NCI-H1092 (cell line): ENCODE measurements at places on chromosomes 7 and 10.

GRCh38 chr7:21580073-21580521 is 37.3 kb downstream of the DNAH11 start:
- DNase-seq, result no peak

- no peak for DNase-seq
Observed at GRCh38 chr7:129258649-129259389, 34.0 kb downstream of the AHCYL2 start.

- no peak for DNase-seq
Observed at GRCh38 chr7:103964269-103964668, 25.2 kb downstream of the RELN start.

GRCh38 chr10:75542906-75543305 is 111.5 kb downstream of the LRMDA start:
- no peak for DNase-seq

DNA sequence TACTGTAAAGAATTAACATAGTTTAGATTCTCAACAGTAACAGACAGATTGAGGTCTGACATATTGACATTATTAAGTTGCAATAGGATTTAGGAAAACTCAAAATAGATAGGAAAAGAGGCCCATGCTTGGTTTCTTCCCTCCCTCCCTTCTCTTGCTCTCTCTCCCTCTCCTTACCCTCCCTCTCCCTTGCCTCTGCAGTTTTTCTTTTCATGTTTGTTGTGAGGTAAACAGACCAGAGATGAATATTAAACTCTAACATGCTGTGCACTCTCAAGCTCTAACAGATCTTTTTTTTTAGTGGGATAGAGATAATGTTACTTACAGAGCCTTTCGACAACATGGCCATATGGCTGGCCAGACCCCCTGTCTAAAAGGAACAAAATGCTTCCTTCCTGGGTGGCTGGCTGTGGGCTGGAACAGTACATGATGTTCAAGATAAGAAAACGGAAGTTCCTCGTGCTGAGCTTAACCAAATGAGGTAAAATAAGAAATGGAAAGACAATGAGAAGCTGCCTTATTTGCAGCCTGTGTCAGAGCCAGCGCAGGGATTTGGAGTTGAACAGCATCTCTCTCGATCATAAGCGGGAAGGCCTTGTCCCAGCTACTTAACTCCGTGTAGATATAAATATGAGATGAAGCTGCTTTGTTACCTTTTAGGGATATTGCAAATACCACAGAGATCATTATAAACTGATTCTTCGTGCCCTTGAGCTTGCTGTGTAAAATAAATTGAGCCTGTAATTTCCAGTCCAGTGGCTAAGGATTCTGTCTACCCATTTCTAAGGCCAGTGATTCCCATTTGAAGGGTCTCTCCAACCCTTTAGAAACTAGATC is 391.9 kb upstream of the NPVF start:
- DNase-seq, result no peak

- no peak for DNase-seq
Observed at GRCh38 chr7:31052487-31052840, 356 bp downstream of the ADCYAP1R1 start.

DNA sequence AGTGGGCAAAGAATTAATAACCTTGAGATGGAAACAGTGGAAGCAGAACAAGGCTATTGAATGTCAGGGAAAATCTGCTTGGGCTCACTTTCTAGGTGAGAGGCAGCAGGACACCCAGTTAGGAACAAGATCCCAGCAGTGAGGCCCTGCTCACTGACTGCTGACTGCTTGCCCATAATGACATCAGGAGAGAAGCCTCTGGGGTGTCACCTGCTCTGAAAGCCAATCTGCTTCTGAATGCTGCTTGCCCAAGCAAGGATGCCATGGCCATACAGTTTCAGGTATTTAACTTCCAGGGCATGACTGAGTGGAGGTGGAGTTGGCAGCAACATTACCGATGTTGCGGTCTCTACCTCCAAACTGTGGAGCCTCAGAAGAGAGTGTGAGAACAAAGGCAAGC is 11.7 kb upstream of the WAPL start:
- no peak for DNase-seq

- no peak for DNase-seq
Observed at GRCh38 chr10:43352951-43353350, 18.5 kb upstream of the FXYD4 start.

GRCh38 chr7:40598915-40599314 is 464.1 kb downstream of the SUGCT start:
- no peak for DNase-seq

DNA sequence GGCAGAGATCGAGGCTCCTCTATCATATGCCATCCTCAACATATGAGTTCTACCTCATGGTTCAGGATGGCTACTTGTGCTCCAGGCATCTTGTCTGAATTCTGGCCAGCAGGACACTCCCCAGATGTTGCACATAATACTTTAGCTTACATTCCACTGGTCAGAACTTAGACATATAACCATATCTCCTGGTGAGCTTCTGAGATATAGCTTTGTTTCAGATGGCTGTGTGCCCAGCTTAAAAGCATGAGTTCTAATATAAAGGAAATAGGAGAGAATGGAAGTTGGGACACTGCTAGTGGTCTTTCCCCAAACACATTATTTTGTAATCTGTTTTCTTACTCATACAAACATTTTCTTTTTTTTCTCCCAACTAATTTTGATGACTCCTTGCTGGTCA is 50.8 kb upstream of the IFRD1 start:
- DNase-seq, result no peak

DNA sequence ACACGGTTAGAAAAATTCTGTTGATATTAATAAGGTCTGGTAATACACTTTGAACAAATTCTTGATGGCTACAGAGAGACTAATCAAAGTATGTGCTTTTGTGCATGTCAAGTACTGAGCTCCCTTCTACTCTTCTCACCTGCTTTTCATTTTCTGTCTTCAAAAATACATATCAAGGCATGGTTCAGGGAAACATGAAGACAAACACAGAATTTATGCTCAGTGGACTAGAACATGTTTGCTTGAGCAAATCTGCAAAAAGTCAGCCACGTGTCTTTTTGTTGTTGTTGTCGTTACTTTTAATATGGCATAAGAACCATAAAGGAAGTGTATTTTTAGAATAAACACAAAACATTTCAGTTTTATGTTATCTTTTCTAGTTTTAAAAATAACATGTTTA is 21.9 kb downstream of the CDK13 start:
- no peak for DNase-seq

DNA sequence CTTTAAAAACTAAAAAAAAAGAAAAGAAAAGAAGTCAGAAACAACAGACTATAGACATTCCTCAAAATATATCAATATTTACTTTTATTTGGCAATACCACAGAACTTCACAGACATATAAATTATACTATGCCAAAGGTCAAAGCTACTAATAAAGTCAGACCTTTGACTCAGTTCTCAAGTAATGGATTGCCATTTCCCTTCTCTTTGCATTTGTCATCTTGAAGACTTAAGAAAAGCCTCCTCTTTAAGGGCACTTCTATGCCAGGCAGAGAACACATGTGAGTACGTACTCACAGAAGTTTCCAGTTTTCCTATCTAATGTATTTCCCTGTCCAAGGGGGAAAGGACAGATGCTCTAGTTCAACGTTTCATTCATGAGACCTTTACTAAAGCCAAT is 37.6 kb downstream of the TNPO3 start:
- DNase-seq, result no peak

GRCh38 chr10:112182784-112183328 is 709 bp downstream of the GPAM start:
- DNase-seq, result no peak

GRCh38 chr10:60295028-60295937 is 94.4 kb downstream of the ANK3 start:
- no peak for DNase-seq

GRCh38 chr7:123539871-123540270 is 5.5 kb upstream of the IQUB start:
- DNase-seq, result no peak

GRCh38 chr10:110033701-110034235 is 26.0 kb downstream of the ADD3 start:
- no peak for DNase-seq

DNA sequence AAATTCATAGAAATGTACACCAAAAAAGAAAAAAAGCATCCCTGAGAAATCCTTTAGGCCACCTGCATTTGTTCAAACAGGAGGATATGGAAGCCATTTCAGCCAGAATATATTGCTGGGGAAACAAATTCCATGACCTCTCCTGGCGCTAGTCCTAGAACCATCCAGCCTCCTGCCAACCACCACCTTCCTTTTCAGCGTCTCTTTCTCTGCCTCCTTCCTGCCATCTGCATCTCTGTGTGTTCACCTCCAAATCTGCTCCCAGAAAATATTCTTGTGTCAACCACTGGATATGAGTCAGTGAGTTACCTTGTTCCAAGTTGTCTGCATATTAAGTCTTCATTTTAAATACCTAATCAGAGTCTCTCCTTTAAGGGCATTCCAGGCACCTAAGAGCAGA is 50.6 kb upstream of the NPY start:
- DNase-seq, result no peak

- no peak for DNase-seq
Observed at GRCh38 chr10:128287921-128288320, 161.7 kb upstream of the MKI67 start.

- DNase-seq, result no peak
Observed at GRCh38 chr10:72930276-72930675, 24.3 kb downstream of the PLA2G12B start.

- no peak for DNase-seq
Observed at GRCh38 chr10:106410331-106410730, 754.2 kb downstream of the SORCS1 start.

DNA sequence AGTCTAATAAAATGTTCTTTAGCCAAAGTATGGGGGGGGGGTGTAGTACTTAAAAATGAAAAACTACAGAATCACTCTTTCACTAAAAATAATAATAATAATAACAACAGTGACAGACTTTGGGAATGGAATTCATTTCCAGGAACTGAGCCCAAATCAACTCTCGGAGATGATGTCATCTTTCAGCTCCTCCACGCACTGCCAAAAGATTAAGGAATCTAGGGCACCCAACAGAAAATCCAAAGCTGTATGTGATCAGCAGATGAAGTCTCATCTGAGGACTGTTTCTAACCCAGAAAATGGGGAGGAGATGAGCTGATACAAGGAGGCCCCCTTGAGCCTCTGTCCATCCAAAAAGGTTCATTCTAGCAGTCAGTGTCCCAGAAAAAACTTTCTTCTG is 54.5 kb downstream of the GRB10 start:
- DNase-seq, result no peak

DNA sequence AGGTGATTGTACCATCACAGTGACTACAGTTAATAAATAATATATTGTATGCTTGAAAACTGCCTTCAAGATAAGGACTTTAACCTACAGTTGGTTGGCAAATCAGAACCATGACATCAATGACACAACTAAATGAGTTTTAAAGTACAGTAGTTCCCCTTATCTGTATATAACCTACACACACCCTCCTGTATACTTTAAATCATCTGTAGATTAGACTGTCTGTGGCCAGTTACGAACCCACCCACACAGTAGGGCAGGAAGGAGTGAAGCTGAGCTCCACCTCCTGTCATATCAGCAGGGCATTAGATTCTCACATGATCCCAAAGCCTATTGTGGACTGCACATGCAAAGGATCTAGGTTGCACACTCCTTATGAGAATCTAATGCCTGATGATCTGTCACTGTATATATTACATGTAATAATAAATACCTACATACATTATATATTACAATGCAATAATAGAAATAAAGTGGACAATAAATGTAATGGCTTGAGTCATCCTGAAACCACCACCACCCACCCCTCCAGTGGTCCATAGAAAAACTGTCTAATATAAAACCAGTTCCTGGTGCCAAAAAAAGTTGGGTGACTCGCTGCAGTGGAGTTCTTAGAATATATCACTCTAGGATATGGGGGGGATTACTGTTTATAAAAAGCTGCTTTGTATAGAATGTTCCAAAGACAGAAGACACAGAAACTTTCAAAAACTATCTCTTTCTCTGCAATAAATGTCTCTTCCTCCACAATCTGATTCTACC is 5.6 kb downstream of the TPK1 start:
- DNase-seq, result no peak

GRCh38 chr7:112398534-112398933 is 51.7 kb upstream of the IFRD1 start:
- DNase-seq, result no peak

- DNase-seq, result peak; percentile 75
Observed at GRCh38 chr7:80918909-80919721, at the start of gene SEMA3C. Gene SEMA3C, minus strand, starts transcription at chr7:80919051. Its CDS starts 2,270 bp downstream, at chr7:80916781.

- no peak for DNase-seq
Observed at GRCh38 chr7:66323114-66323796, 118.1 kb downstream of the TPST1 start.

DNA sequence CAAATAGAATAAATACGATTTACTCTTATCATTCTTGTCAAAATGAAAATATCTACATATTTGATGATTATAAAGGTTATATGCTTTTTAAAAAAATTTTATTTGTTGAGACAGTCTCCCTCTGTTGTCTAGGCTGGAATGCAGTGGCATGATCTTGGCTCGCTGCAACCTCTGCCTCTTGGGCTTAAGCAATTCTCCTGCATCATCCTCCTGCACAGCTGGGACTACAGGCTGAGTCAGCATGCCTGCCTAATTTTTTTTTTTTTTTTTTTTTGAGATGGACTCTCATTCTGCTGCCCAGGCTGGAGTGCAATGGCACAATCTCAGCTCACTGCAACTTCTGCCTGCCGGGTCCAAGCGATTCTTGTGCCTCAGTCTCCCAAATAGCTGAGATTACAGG is 48.9 kb downstream of the PUS7 start:
- DNase-seq, result no peak

DNA sequence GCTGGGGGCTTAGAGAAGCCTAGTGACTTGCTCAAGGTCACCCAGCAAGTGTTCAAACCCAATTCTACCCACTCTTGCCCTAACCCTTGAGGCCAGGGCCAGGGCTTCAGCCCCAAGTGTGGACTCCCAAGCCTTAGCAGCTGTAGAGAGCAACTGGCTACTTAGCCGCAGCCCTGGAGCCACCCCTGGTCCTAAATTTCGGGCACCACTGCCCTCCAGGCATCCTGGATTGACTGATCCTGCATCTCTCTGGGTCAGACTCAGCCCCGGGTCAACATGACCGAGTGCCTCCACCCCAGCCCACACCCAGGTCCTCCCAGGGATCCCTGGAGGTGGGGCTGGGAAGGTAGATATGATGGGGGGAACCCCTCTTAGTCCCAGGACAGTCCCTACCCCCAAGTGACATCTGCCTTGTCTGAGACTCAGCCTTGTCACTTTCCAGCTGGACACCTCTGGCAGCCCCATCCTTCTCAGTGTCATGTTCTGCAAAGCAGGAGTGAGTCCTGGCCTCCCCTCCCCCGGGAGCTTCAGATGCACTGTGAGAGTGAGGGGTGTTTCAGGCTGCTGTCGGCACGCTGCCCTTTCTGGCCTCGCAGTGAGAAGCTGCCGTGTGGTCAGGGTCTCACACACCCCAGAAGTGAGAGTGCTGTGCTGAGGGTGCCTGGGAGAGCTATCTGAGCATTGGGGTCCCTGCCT is 89.8 kb downstream of the ZMIZ1 start:
- no peak for DNase-seq

DNA sequence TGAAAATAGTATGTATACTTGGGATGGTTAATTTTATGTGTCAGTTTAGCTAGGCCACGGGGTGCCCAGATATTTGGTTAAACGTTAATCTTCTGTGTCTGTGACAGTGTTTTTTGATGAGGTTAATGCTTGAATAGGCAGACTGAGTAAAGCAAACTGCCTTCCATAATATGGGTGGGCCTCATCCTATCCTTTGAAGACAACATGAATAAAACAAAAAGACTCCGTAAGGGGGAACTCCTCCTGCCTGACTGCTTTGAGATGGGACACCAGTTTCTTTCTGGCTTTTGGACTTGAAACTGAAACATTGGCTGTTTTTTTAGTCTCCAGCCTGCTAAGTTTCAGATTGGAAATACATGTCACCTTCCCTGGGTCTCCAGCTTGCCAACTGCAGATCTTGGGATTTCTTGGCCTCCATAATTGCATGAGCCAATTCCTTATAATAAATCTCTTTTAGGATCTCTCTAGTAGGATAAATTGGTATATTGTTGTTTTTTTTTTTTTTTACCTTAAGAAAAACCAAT is 59.9 kb upstream of the GLCCI1 start:
- no peak for DNase-seq
